ENCODE measurements at places on chromosomes 7 and 10. TPM values are rescaled to one million over a fixed set of nuclear protein-coding genes. Genes with fewer than 3 reads are reported as not detected.

GRCh38 chr7:27314111-27314510 is 71.5 kb downstream of the EVX1 start:
- DNase-seq: no peak

- no peak for DNase-seq
These were observed 767 bp downstream of the EIF4EBP2 start for GRCh38 chr10:70404787-70405036.

GRCh38 chr10:98078774-98079173 is 48.4 kb upstream of the CRTAC1 start:
- no peak for DNase-seq

- no peak for DNase-seq
These were observed 114.8 kb upstream of the LANCL2 start for GRCh38 chr7:55250313-55250712.

GRCh38 chr7:20200361-20200760 is 16.8 kb downstream of the MACC1 start:
- DNase-seq: no peak

- no peak for DNase-seq
These were observed 42.5 kb downstream of the STK17A start for GRCh38 chr7:43625453-43625852.

DNA sequence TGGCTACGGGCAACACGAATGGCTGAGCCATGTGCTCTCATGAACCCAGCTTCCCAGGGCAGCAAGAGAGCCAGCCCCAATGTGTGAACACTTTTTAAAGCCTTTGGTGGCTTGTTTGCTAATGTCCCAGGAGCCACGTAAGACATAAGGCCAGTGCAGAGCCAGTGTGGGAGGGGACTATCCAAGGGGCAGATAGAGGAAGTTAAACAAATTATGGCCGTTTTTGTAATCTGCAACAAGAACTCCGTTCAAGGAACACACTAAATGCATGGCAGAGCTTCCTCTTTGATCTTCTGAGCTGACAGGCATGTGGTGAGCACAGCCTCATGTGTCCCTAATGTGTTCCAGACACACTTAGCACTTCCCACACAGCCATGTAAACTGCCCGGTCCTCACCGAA is 133.3 kb downstream of the TEX36 start:
- no peak for DNase-seq

- DNase-seq: no peak
These were observed 28.9 kb upstream of the PCGF5 start for GRCh38 chr10:91191584-91191919.

- DNase-seq: no peak
These were observed 37.4 kb downstream of the USP54 start for GRCh38 chr10:73553761-73554160.

DNA sequence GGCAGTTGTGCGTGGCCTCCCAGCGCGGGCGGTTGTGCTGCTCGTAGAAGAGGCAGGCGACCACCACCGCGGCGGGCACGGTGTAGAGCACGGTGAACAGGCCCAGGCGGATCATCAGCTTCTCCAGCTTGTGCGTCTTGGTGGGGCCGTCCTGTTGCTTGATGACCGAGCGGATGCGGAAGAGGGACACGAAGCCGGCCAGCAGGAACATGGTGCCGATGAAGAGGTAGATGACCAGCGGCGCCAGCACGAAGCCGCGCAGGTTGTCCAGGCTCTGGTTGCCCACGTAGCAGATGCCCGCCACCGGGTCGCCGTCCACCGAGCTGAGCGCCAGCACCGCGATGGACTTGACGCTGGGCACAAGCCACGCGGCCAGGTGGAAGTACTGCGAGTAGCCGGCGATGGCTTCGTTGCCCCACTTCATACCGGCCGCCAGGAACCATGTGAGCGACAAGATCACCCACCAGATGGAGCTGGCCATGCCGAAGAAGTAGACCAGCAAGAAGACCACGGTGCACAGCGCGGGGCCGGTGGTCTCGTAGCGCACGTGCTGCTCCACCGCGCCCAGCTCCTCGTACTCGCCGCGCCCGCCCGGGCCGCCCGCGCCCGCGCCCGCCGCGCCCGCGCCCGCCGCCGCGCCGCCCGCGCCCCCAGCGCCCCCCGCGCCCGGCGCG is 2.2 kb downstream of the FZD8 start:
- peak; percentile 37 for DNase-seq

DNA sequence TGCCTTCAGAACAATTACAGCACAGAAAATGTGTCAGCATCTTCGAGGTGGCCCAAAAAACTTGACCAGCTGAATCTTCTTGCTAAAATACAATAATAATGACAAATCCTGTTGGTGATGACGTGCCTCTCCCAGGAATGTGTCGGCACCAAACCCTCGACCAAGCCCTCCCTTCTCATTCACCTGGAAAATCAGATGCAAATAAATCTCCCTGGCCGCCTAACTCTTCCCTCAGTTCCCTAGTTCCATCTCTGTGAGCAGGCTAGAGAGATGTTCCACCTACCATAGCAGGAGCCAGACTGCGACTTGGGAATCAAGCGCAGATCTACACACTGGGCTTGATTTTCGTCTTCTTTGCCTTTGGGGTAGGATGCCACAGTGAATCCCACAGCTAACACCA is 4.1 kb downstream of the PRSS1 start:
- no peak for DNase-seq

DNA sequence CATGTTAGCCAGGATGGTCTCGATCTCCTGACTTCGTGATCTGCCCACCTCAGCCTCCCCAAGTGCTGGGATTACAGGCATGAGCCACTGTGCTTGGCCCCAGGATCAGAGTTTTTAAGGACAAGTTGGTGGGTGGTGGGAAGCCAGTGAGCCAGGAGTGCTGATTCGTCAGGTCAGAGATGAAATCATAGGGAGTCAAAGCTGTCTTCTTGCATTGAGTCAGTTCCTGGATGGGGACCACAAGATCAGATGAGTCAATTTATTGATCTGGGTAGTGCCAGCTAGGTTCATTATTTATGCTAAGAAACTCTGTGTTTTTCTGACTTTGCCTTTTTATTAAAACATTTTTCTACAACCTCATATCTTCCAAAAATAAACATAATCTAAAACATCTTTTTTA is 423.8 kb downstream of the ARL4A start:
- no peak for DNase-seq

GRCh38 chr7:101201695-101202602 is 1.1 kb upstream of the MOGAT3 start:
- no peak for DNase-seq

- DNase-seq: no peak
These were observed 58.5 kb downstream of the PWWP2B start for GRCh38 chr10:132455441-132455971.

GRCh38 chr7:44147026-44147991 is 6.2 kb upstream of the MYL7 start:
- DNase-seq: no peak

GRCh38 chr10:132663666-132664365 is 122.1 kb downstream of the NKX6-2 start:
- DNase-seq: no peak

GRCh38 chr10:119538632-119539358 is 3.7 kb downstream of the RGS10 start:
- DNase-seq: no peak

DNA sequence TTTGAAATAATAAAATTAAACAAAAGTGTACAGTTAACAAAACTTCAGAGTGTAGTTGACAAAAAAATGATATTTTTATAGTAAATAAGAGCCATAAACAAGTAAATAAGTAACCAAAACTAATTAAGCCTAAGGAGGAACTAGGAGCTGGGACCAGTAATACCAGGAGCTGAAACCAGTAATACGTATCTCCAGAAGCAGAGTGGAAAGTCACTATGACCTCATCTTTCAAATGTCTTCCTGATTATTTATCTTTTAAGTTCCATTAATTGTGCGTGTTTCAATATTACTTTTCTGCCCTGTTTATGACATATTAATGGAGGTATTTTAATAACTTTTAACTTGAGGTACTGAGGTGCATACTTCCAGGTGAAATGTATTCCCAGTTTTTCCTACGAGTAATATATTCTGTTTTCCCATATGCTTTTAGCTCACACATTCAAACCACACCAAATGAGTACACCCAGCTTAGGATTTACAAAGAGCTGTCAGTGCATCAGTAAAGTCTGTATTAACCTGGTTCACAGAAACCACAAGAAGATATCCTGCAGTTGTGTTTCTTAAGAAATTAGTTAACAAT is 283.7 kb upstream of the HGF start:
- DNase-seq: no peak

- DNase-seq: no peak
These were observed 2.1 kb upstream of the BNIP3 start for GRCh38 chr10:131983780-131984179.

DNA sequence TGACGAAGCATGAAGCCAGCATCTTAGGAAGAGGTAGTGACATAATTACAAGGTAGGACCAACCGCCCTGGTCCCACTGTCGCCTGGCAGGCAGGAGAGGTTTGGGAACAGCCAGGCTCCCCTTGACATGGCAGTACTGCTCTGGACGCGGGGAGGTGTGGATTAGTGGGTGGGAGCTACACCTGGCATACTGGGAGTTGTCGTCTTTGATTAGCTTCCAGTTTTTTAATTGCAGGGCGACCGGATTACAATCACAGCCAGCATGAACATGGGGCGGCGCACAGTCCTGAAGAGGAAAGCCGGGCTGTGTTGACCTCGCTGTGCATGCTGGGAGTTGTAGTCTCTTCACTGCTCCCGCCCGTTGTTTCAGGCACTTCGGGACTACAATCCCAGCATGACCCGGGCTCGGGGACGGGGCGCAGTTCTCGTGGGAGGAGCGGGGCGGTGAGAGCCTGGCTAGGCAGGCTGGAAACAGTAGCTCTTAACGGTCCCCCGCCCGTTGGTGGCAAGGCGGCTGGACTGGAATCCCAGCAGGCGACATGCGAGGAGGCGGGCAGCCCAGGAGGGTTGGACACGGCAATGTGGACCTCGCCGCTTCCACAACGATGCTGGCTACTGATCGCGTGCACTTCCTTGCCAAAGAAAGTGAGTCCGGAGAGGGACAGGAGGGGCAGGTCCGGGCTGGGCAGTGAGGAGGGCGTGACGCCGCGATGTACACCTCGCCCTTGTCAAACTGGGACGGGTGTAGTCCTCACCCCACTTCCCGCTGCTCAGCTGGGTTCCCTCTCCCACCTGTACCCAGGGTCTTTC is 98.0 kb upstream of the ZNF722 start:
- DNase-seq: no peak

DNA sequence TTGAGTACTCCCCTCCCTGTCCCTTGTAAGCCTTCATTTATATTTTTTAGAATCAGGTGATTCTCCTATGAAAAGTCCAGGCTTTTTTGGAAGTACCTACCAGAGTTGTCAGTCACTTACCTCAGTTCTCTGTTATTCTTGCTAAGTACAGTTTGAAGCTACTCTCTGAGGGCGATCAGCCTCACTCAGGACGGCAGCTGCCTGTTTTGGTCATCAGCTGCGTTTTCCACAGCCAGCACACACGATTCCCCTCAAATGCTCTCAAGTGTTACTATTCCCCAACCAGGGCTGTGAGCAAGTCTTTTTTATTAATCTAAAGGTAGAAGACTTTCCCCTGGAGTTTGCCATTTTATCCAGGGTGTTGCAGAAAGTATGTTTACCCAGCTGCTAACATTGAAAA is 328.6 kb downstream of the SUGCT start:
- no peak for DNase-seq

DNA sequence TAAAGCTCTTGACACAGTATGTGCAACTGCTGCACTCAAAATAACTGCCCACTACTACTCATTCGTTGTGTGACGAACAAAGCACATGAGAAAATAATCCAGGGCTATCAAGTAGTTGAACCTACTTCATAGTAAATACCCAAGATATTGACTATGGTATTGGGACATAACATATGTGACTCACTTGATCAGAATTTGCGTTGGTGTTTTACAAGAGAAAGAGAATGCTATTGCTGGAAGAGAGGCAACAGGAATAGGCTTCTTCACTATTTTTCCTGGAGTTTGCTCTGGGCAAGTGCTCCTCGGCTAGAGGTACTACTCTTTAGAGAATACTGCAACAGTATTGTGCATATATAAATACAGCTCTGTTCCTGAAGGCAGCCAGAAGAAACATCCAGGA is 2.5 kb downstream of the DGKB start:
- DNase-seq: no peak

DNA sequence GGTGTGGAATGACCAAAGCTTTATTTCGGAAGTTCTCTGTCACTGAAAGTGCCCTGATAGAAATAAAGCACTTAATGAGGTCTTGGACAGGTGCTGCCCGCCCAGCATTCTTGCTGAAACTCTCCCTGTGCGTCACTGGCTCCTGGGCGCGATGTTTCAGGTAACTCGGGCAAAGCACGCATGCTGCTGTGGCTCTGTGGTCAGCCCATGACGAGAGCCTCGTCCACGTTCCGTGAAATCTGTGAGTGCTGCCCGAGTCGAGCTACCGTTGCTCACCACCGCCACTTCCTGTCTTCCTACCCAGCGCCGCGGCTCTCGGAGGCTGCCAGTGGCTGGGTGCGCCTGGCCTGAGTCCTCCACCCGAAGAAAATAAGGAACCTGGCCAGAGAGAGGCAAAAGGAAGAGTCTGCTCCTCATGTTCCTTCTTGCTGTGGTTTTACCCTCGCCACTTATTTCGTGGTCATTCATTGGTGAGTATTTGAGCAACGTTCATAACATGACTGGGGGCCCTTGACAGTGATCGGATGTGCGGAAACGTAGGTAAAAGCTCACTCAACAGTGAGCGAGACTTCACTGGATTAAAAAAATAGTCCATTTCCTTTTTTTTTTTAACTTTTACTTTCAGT is 95.5 kb downstream of the MAP3K8 start:
- DNase-seq: no peak

DNA sequence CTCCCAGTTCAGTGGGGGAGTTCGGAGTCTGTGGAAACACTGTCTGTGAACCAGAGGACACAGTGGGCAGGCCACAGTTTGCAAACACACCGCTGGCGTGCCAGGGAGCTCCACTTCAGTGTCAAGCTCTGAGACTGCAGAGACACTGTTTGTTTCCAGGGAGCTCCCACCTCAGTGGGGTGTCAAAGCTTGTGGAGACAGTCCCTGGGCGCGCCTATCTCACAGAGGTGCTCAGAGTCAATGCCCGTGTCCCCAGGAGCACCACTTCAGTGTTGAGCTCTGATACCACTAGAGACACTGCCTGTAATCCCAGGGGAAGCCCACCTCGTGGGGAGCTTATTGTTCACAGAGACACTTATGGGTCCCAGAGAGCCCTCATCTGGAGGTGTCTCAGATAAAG is 4.3 kb downstream of the MYO1G start:
- no peak for DNase-seq

DNA sequence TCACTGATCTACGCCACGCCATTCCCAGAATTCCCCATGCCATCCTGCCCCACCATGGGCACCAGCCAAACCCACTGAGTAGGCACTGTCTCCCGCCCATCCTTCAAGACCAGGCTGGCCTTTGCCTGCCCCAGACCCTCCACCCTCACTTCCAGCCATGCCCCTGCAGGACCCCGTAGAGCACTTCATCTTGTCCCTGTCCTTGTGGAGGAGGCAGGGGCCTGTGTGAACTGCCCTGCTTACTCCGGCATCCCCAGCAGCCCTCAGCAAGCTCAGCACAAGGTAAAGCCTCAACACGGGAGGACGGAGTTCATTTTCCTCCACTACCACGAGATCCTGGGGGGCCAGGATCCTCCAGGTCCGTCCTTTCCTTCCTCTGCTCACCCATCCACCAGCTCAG is 577.7 kb downstream of the PTPRN2 start:
- DNase-seq: no peak

HOXA5 gene
- 12.6 TPM for total RNA-seq

CALHM1 gene
- total RNA-seq: not detected

SUV39H2 gene
- 38.4 TPM for total RNA-seq

ASB15 gene
- total RNA-seq: not detected

SH2B2 gene
- 11.5 TPM for total RNA-seq

NEUROG3 gene
- 7.3 TPM for total RNA-seq

PSD gene
- 10.7 TPM for total RNA-seq

ZNF783 gene
- total RNA-seq: 18.5 TPM

SHH gene
- 47.1 TPM for total RNA-seq

ANKRD1 gene
- total RNA-seq: 61.8 TPM

PALD1 gene
- 1.4 TPM for total RNA-seq

PNLIPRP1 gene
- not detected for total RNA-seq

LAMB4 gene
- total RNA-seq: 0.12 TPM

Measured in progenitor cell of endocrine pancreas (in vitro differentiated cells).